ENCODE measurements at places on chromosomes 6 and 20. TPM values are rescaled to one million over a fixed set of nuclear protein-coding genes. Genes with fewer than 3 reads are reported as not detected.

Gene GGTLC1
- polyA plus RNA-seq: 0.27 TPM

Gene CRISP3
- polyA plus RNA-seq: 0.42 TPM

DNA sequence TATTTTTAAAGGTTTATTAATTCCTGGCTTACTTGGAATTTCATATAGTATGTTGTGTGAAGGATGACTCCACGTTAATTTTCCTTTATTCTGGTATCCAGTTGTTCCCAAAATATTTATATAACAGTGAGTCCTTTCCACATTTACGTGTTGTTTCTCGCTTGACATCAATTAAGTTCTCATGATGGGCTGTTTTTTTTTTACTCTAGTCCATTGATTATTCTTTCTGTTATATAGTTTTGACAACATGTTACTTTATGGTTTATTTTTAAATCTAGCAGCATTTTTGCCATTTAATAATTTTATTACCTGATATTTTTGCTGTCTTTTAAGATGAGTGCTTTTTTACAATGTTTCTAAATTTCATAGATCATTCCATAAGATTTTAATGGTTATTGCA lies 6.7 kb downstream of the TRIM40 start:
- no peak for DNase-seq

DNA sequence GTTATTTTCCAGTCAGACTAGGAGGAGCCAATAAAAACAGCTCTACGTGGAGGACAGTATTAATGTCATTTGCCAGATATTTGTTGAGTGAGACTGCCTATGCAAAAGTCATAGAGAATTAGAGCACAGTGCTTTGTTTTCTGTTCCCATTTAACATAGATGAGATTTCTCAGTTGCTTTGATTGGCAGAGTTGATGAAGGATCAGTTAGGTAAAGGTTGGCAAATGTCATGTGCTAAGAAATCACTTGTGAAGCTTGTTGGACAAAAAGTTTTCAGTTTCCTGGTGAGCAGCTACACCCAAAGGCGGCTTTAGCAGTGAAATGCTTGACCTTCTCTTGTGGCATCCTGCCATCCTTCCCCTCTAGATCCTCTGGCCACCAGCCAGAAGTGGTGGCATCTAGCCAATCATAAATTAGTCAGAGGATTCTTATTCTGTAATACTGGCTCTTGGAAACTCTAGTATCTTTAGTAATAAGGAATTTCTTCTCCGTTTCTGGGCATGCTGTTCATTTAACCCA lies 37.0 kb downstream of the BCKDHB start:
- DNase-seq: no peak

Gene CFAP206
- 2.4 TPM for polyA plus RNA-seq

Gene DLL1
- 13.7 TPM for polyA plus RNA-seq

DNA sequence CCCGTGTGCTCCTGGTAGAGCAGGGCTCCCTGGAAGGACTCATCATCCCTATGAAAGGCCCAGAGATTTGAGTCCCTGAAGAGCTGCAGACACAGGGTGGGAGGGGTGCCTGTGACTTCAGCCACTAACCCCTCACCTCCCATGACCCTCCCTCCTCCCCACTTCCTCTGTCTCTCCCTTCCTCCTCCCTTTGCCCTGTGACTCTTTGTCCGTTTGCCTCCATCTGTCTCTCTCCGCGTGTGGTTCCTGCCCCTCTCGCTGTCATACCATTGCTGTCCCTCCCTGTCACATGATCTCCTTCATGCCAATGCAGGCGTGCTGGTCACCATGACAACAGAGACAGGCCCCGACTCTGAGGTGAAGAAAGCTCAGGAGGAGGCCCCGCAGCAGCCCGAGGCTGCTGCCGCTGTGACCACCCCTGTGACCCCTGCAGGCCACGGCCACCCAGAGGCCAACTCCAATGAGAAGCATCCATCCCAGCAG lies 19.0 kb downstream of the EPB41L1 start:
- DNase-seq: peak; percentile 60

GRCh38 chr20:14295770-14296309 lies 41.6 kb downstream of the FLRT3 start:
- DNase-seq: no peak

DNA sequence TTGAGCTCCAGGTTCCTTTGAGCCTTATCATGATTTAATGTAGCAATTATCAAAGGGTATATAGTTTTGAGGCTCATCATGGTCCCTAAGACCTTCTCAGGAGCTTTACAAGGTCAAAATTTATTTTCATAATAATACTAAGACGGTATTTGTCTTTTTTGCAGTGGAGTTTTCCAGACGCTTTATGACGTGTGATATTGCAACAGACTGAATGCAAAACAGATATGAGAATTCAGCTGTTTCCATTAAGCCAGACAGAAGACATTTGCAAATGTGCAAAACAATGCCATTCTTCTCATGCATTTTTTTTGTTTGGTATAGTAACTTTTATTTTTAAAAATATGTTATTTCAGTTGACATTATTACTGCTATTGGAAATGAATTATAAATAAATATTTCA lies 24.7 kb upstream of the CNKSR3 start:
- no peak for DNase-seq

GRCh38 chr6:13446381-13446780 lies 41.0 kb downstream of the GFOD1 start:
- no peak for DNase-seq

Gene VSX1
- not detected for polyA plus RNA-seq
